ENCODE measurements at places on chromosomes 2 and 18. TPM values are rescaled to one million over a fixed set of nuclear protein-coding genes. Genes with fewer than 3 reads are reported as not detected.

HOXD13 gene
- 0.09 TPM for total RNA-seq

DNA sequence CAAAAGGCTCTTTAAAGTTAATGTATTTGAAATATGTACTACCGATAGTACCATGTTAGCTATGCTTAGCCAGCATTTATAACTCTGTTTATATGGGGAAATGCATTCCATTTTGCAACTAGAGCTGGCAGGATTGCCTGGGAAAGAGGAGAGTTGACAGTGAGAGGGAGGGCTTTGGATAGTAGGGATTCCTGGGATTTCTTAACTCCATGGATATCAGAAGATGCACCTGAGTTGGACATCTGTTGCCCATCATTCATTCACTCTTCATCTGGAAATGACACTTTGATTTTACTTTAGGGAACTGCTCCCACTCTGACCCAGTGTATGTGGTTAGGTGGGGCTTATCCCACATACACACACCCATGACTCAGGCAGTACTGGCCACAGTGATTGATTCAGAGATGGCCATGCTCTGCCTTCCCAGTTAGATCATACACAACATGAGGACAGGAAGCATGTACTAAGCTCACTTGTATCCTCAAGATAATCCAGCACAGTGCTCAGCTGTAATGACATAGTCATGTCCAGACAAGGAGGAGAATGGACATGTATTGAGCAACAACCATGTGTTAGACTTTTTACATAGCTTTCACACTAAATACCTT lies 248.8 kb downstream of the MREG start:
- DNase-seq, result no peak

DNA sequence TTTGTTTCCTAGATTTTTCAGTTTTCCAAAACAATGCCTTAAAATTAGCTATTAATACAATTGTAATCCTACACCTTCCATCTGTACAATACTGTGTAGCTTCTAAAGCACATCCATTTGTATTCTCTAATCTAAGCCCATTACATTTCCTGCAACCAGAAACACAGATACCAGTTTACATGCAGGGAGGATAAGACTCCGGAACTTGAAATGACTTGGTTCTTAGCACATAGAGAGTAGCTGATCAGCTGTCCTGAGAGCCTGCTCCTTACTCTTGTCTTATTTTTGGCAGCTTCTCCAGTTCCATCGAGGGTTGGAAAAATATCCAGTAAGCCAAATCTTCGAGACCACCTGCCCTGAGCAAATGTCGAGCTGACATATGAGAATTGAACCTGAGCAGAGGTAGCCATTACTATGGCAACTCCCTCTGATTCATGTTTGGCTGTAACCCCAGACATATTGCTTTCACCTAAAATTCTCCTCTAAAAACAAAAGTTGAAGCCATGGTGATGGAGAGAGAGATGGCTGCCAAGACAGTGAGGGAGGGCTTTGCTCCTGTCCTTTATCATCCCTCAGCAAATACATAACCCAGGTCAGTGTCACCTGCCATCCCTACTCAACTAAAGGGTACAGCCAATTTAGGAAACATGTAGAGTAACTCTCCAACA lies 542.8 kb downstream of the IRS1 start:
- no peak for DNase-seq

SCTR gene
- total RNA-seq, result 0.20 TPM

DNA sequence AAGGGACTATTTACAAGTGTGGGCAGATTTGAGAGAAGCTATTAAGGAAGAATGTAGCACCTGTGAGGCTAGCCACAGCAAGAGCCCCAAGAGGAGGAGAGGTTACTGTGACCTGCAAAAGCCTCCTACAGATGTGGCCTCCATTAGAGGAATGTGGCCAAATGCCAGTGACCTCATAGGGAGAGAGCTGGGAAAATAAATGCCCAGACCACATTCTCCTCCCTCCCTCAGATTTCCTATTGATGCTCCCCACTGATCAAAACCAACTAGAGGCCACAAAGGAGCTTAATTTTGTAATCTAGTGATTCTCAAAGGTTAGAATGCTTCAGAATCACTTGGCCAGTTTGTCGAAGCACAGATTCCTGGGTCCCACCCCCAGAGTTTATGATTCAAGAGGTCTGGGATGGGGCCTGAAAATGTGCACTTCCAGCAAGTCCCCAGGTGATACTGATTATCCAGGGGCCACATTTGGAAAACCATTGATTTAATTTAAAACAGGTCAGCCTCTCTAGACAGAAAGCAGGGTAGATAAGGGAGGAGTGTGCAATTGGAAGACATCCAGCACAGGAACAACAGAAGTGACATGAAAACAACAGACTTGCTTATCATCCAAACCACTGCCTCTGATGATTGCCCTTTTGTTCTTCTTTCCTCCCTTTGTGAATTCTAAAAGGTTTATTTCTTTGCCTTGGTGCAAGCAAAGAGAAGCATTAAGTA lies 61.2 kb upstream of the RBBP8 start:
- DNase-seq, result peak; percentile 79

DIS3L2 gene
- total RNA-seq, result 30.8 TPM

- peak; percentile 33 for DNase-seq
Observed at GRCh38 chr18:12317664-12318333, 9.8 kb downstream of the TUBB6 start.

DCDC2C gene
- not detected for total RNA-seq

DNA sequence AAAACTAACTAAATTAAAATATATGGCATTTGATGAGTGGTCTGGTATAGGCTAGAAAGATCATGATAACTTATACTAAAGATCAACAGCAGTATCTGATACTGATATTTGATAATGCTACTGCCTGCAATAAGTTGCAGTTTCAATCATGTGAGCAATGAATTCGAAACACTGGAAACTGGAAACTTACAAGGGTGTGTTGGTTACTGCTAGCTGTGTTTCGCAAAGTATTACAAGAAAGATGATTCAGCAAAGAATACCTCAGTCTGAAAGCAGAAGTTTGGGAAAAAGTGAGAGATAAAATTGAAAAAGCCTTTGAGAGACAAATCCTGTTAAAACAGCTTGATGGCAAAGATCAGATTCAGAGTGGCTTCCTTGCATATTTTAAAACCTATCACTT lies 294.5 kb downstream of the CCDC178 start:
- DNase-seq, result no peak

DNA sequence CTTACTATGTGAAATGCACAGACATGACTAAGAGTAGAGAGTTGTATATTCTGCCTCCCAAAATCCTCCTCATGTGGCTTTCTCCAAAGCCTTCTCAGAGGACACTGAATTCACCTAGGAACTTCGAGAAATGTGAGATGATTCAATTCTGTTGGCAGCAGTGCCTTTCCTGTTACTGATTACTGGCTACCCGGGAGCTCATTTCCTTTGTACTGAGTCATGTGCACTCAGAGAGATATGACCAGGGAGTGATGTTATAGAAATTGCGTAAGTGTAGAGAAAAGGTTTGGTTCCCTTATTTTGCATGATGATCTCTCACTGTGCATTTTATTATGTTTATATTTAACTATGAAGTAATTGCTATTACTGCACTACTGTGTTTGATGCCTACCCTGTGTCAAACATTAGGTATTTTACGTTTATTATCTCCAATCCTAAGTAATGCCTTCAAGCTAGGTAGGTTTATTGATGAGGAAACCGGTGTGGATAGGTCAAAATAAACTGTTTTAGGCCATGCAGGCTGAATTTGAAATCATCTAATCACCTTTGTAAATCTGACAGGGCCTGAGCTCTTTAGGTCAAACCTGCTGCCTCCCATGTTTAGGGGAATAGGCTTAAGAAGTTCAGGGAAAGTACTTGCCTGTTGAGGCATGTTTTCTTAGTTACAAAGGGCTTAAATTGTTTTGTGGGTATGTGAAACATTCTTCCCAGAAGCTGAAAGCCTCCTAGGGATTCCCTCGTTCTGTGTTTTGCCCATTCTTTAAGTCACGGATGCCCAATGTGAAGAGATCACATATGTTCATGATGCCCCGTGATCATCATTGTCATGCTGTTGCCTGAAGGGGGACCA lies 86.8 kb downstream of the FMNL2 start:
- no peak for DNase-seq

DNA sequence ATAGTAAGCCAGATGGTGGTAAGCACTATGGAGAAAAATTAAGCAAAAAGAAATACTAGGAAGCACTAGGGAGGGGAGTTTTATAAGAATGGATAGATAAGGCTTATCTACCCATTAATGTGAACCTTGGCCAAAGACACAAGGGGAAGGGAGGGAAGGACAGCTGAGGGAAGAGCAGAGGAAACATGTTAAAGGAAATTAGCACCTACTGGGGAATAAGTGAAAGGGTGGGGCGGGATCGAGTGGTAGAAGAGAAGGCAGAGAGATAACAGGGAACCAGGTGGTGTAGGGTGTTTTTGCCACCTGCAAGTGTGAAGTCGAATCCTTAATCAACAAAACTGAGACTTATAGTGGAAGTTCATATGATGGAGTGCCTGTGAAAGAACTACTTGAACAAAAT lies 1.7 kb downstream of the UNC80 start:
- peak; percentile 84 for DNase-seq

GRCh38 chr18:23032030-23032582 lies 99.0 kb downstream of the RBBP8 start:
- DNase-seq, result no peak

- DNase-seq, result no peak
Observed at GRCh38 chr18:29730073-29730472, 1312.5 kb downstream of the DSC3 start.

EML6 gene
- total RNA-seq, result 1.7 TPM

GRCh38 chr18:24052053-24052452 lies 37.5 kb downstream of the TTC39C start:
- no peak for DNase-seq

GRCh38 chr2:222049946-222050345 lies 248.9 kb downstream of the PAX3 start:
- no peak for DNase-seq

IL36RN gene
- total RNA-seq, result not detected

DNA sequence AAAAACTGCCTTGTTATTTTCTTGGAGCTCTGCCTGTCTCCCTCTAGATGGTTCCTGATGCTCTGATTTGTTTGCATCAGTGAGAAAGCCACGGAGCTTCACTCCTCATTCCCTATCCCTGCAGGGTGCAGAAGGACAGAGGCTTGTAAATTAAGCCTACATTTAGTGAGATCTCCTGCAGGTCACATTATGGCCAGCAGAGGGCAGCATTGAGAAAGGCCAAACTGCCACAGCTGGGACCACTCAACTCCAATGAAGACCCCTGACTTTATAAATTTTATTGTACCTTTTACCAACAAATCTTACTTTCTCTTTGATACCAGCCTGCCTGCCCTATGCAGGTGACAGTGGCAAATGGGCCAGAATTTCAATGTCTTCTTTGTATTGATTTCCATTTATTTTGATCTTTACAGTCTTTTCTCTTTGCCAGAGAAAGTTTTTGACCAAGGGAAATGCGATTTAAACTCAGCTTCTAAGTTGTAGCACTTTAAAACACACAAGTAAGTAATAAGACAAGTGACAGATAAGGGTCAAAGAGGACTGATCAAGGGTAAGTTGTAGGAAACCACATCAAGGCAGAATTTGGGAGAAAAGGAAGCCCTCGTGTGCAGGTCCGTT lies 1029.1 kb upstream of the KLHL29 start:
- peak; percentile 96 for DNase-seq

GRCh38 chr2:86790676-86791572 lies at the start of gene CD8A:
Gene CD8A (minus strand): TSS chr2:86790913. CDS start chr2:86790825, 88 bp downstream.
- DNase-seq, result peak; percentile 78

GRCh38 chr2:132374961-132375360 lies 41.6 kb upstream of the GPR39 start:
- no peak for DNase-seq

CRYBA2 gene
- 1.3 TPM for total RNA-seq

GRCh38 chr2:179234658-179235240 lies 29.9 kb downstream of the SESTD1 start:
- no peak for DNase-seq

C18orf54 gene
- 17.8 TPM for total RNA-seq

SCN9A gene
- total RNA-seq, result not detected

- DNase-seq, result no peak
Observed at GRCh38 chr18:3147935-3148554, 71.7 kb downstream of the MYOM1 start.

GRCh38 chr2:20391951-20392699 lies 41.5 kb upstream of the PUM2 start:
- DNase-seq, result no peak

GRCh38 chr2:210000464-210001324 lies 1.7 kb upstream of the RPE start:
- DNase-seq, result no peak

- DNase-seq, result peak; percentile 82
Observed at GRCh38 chr2:41791523-41791922, 256.3 kb upstream of the PKDCC start.

DNA sequence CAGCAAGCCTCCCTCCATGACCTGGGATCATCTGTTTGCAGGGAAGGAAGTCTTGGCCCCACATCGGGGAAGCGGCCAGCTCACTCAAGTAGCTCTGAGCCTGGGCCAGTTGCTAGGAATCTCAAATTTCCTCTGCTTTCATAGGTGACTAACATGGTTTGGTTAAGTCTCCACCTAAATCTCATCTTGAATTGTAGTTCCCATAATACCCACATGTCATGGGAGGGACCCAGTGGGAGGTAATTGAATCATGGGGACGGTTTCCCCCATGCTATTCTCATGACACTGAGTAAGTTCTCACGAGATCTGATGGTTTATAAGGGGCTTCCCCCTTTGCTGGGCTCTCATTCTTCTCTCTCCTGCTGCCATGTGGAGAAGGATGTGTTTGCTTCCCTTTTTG lies 75.2 kb downstream of the LBH start:
- no peak for DNase-seq

- DNase-seq, result peak; percentile 95
Observed at GRCh38 chr2:177763531-177764265, 308.9 kb downstream of the PDE11A start.

DNA sequence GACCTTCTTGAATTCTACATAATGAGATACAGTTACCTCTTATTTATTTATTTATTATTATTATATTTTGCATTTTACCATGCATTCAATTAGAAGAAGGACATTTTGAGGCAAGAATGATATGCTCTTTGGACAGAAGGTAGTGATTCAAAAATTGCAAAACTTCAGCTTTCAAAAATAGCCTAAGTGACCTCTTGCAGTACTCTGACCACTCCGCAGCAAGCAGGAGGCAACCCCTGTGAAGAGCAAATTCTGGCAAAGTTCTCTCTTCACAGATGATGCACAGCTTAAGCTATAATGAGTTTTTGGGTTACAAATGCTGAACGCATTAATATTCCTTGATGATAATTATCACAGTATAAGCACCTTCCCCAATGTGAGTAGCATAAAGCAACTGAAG lies 170.0 kb downstream of the ZNF521 start:
- no peak for DNase-seq

Data from endodermal cell (in vitro differentiated cells).